Lung (tissue), 17 donors: ENCODE measurements at places on chromosomes 2 and 18.
A peak's percentile ranks its signal among the peaks of the same experiment; 100 is the strongest.

DNA sequence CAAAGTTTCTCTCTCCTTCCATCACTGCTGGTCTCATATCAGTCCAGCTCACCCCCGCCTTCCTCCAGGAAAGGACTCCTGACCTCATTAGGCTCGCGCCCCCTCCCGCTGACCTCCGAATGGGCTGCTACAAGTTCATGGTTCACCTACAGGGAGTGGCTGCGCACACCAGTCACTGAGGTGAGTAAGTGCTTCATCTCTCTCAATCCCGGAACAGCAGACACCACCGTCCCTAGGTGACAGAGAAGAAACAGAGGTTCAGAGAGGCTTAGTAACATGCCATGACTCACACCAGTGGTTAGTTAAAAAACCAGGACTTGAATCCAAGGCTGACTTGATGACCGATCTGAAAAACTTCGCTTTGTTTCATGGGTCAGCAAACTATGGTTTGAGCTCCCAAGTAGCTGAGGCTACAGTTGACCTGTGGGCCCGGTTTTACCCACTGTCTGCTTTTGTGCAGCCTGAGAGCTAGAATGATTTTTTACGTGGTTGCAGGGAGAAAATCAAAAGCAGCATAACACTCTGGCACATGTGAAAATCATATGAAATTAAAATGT is 42.0 kb downstream of the ZFP36L2 start:
- H3K4me3 ChIP-seq, result no peak overlapping the region

DNA sequence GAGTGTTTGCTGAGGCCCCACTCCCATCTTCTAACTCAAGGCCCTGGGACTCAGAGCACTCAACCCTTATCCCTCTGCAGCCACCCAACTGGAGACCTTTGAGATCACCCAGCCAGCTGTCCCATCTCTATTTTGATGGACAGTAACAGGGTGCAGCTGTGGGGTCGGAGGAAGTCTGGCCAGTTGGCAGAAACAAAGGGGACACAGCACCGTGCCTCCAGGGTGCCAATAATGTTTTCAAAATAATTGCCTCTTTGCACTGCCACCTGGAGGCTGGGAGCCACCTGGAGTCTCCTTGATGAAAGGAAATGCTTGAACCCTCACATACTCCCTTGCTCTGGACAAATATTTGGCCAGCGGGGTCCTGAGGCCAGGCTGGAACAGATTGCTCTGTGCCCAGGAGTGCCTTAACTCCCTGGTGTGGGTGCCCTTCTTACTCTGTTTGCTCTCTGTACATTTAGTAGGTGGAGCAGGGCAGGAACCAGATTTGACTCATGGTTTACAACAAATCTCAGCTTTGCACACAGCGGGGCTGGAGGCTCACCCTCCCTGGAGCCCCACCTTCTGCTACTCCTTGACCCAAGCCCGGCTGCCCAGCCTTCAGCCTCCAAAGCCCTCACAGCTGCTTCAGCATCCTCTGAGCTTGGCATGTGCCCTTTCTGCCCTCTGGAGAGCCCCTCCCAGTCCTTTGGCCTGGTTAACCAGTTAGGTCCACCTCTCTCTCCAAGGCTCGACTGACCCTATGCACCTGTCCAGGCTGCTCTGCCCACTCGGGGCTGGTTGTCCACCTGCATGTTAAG is 17.2 kb downstream of the MAL start:
- no peak for DNase-seq
- H3K27ac ChIP-seq, result peak overlapping the region; percentile 6
- H3K36me3 ChIP-seq, result no peaks in the 10 kb centered on the region

DNA sequence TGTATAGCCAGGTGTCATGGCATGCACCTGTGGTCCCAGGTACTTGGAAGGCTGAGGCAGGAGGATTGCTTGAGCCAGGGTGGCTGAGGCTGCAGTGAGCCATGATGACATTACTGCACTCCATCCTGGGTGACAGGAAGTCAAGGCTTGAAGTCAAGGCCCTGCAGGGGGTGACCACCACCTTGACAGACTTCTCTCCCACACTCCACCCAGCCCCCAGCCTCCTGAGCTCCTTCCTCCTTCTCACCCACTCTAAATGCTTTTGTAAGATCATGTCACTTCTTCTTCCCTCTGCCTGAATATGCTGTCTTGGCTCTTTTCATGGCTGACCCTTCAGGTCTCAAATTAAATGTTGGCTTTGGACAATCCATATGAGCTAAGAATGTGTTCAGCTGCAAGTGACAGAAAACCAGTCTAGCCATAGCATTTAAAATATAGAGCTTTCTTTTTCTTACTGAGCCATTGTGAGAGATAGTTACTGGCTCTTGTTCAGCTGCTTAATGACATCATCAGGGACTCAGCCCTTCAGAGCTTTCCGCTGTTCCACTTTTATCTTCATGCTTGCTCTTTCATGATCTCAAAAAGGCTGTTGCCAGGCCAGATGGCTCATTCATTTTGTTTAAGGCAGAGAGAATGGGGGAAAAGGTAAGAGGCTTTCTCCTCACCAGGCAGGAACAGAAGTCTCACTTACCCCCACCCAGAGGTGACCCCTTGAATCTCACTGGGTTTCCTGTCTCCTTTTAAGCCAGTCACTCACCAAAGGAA is 36.7 kb upstream of the TTC39C start:
- peak; percentile 18 for DNase-seq
- no peak overlapping the region for H3K27ac ChIP-seq
- H3K4me3 ChIP-seq, result no peak overlapping the region
- H3K27me3 ChIP-seq, result no peaks in the 10 kb centered on the region
- no peaks in the 10 kb centered on the region for H3K36me3 ChIP-seq
- H3K4me1 ChIP-seq, result no peaks in the 10 kb centered on the region

DNA sequence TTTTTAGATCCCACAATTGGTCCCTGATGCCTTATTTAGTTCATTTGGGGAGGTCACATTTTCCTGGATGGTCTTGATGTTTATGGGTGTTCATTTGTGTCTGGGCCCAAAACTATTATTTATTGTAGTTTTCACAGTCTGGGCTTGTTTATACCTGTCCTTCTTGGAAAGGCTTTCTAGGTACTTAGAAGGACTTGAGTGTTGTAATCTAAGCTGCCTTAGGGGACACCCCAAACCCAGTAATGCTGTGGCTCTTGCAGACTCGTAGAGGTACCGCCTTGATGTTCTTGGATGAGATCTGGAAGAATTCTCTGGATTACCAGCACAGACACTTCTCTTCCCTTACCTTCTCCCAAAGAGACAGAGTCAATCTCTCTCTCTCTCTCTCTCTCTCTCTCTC is 25.0 kb upstream of the ITSN2 start:
- no peak overlapping the region for H3K4me3 ChIP-seq
- no peaks in the 10 kb centered on the region for H3K36me3 ChIP-seq
- H3K27ac ChIP-seq, result no peak overlapping the region

- peaks cover 5% of the 10 kb centered on the region for H3K4me1 ChIP-seq
- H3K27ac ChIP-seq, result peak overlapping the region; percentile 23
- no peaks in the 10 kb centered on the region for H3K27me3 ChIP-seq
- no peak overlapping the region for H3K4me3 ChIP-seq
- H3K36me3 ChIP-seq, result no peaks in the 10 kb centered on the region
- DNase-seq, result no peak
These were observed 3.9 kb downstream of the PKDCC start for GRCh38 chr2:42051543-42052235.

DNA sequence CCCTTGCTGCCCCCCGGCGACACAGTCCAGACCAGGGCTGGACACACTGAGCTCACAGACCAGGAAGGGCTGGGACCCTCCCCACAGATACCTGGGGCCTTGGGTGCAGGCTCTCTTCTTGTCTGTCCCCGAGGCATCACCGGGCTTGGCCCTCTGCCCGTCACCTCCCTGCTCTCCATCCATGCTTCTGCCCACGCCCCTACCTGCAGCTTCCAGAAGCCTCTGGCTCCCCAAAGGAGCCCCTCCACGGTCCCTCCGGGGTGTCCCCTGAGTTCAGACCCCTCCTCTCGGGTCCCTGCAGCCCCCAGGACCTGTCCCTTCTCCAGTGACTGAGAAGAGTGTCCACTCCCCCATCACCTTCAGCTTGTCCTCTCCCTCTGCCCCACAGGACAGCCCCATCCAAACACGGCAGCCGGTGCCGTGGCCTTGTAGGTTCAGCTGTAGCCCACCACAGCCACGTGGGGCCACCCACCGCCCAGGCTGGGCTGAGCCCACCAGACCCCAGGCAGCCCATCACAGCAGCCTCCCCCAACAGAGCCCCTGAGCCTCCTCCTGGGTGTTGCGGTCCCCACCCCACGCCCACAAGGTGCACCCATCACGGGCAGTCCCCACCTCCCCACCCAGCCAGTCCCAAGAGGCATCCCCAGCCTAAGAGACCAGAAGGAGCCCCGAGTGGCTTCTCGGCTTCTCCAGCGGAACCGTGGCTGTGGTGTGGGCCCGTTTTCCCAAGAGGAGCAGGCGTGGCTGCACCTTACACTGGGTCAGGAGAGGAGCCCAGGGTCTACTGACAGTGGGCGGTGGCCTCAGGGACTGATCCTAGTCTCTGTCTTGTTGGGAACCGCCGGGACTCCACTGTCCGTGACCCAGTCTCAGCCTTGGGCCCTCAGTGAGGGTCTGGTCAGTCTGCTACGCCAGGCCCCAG is 53.1 kb downstream of the RAMP1 start:
- no peaks in the 10 kb centered on the region for H3K27me3 ChIP-seq
- no peaks in the 10 kb centered on the region for H3K36me3 ChIP-seq
- H3K4me1 ChIP-seq, result no peaks in the 10 kb centered on the region
- H3K27ac ChIP-seq, result no peak overlapping the region

DNA sequence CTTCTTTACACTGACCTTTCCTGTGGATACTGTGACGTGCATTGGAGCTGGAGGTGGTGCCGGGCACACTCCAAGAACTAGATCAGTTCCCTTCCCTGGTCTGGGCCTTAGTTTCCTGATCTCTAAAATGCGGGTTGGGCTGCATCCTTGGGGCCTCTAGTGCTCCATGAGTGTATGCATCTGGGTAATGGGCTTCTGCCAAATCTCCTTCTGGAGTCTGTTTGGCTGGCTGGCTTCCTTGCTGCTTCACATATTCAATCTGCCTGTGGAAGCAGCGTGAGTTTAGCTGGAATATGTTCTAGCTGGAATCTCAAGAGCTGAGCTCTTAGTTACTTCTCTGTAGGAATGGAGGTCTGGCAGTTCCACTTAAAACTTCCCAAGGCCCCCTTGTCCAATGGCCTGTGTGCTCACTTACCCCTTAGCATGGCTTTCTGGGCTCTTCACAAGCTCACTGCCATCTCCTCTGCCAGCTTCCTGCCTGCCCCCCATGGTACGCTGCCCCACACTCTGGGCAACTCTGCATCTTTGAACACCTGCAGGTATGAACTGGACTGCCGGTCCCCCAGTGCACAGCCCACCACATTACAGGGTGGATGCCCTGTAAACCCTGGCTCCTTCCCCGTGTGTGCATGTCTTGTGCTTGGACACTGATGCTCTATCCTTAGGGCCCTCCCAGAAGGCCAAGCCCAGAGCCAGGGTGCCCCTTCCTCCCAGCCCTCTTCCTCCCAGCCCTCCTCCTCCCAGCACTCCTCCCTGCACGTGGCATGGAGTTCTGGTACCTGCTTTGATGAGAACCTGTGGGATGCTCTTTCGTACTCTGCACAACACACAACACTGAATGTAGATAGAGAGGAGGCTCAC is 103.6 kb upstream of the SMAD2 start:
- no peaks in the 10 kb centered on the region for H3K4me1 ChIP-seq
- no peak for DNase-seq
- H3K4me3 ChIP-seq, result no peak overlapping the region
- no peaks in the 10 kb centered on the region for H3K27me3 ChIP-seq
- H3K27ac ChIP-seq, result no peak overlapping the region
